ENCODE measurements at places on chromosomes 3 and 15.

- no peak for DNase-seq
Observed at GRCh38 chr3:129794311-129795185, 99.0 kb downstream of the TMCC1 start.

DNA sequence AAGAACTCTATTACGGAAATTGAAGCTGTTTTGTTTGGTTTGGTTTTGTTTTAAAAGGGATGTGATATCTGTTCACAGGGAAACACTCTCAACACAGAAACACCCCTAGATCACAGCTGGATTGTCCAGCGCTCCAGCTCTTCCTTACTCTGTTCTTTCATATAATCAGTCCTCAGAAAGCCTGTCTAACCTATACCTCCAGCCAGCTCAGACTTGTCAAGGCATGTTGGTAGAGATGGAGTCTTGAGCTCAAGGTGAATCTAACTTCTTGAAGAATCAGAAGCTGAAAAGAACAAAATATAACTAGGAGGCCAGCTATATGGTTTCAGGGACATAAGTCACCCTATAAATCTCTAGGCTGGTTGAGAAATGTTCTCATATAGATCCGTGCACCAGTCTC is 110.2 kb upstream of the EPHA3 start:
- DNase-seq = no peak

- DNase-seq = no peak
Observed at GRCh38 chr15:94580211-94580885, 349.0 kb downstream of the MCTP2 start.

- no peak for DNase-seq
Observed at GRCh38 chr3:194736896-194737600, 51.4 kb downstream of the FAM43A start.

- DNase-seq = no peak
Observed at GRCh38 chr15:70286113-70286806, 188.5 kb upstream of the TLE3 start.

DNA sequence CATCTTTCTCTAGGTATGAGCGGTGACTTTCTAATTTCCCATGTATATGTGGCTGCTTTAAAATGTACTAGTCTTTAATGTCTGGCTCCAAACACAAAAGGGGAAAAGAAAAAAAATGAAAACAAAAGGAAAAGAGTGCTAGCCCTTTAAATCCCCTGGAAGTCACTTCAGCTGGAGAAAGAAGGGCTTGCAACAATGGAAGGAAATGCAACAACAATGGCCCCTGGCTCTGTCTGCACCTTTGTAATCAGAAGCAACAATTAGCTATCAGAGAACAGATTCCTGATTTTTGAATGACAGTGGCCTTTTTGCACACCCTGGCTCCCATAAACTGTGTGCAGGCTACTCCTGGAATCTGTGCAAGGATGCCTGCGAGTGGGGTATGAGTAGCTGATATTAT is 591.2 kb downstream of the FHIT start:
- no peak for DNase-seq

- no peak for DNase-seq
Observed at GRCh38 chr15:90038632-90039095, 37.5 kb downstream of the ZNF710 start.

DNA sequence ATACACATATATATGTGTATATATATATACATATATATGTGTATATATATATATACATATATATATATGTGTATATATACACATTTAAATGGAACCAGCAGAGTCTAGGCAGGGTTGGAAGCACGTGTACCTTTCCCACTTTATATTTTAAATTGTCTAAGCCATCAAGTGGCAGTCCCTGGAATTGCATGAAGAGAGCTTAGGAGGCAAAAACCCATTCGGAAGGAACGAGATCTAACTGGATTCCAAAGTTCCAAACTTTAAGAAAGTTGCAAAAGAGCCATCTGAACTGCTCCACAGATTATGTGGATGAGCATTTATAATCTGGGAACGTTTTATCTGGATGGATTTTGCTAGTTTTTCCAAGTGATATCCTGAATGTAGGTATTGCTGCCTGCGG is 186.5 kb downstream of the FOXP1 start:
- no peak for DNase-seq

DNA sequence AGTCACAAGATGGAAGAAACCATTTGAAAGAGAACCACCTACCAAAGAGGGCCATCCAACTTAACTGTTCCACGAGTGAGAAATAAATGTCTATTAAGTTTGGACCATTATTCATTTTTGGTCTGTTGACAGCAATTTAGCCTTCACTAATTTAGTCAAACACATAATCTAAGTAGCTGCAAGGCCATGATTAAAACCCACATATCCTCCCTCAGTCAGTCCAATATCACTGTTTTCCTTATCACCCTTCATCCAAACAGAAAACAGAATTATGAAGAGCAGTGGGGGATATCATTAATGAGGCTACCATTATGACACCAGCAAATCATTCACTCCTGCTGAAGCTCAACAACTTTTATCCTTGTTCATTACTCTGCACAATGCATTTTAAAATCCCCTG is 52.0 kb downstream of the PIK3CB start:
- no peak for DNase-seq

DNA sequence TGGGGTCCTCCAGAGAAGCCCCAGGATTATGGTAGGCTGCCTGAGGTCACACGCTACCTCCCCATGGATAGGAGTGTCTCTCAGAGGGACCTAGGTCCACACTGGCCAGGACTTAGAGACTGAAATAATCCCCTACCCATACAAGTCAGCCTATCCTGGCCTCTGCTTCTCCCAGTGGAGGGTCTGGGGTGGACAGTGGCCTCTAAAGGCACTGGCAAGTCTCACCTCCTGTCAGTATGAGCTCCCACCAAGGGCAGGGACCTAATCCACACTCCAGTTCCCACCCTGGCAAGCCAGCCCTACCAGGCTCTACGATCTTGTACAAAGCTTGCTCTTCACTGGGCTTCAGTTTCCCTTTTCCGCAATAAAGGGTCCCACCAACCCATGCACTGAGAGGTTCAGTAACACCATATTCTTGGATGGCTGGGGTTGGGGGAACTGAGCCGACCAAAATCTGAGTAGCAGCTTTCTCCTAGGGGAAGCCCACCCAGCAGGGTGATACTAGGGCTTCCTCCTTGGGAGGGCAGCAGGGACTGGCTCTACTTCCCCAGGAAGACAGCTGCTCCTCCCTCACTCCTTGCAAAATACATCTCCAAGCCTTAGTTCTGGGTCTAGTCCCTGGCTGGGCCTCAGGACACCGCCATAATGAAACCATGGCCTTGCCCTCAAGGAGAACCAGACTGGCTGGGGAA is 2.4 kb downstream of the CISH start:
- DNase-seq = no peak

GRCh38 chr15:98771541-98771940 is 123.2 kb downstream of the IGF1R start:
- no peak for DNase-seq

Data from T-helper 2 cell (primary cell).